ENCODE measurements at places on chromosomes 3 and 15.

DNA sequence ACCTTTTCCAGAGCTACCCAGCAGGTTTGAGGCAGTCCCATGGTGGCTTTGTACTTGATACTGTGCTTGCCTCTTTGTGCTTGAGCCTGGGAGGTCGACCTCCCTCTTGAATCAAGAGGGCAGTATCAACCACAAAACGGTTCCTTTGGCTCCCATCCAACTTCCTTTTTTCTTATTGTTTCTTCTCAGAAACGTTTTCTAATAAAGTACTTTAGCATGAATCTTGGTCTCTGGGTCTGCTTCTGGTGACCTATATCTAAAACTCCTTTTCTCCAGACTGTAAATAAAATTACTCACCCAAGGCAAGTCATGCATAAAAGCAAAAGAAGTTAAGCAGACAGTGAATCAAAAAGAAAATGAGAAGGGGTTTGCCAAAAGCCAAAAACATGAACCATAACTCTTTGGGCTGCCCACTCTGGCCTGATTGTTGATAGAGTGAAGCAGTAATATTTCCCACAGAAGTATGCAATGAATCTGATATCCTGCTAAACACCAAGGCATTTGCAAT lies 112.2 kb upstream of the SLC4A7 start:
- no peak for DNase-seq

DNA sequence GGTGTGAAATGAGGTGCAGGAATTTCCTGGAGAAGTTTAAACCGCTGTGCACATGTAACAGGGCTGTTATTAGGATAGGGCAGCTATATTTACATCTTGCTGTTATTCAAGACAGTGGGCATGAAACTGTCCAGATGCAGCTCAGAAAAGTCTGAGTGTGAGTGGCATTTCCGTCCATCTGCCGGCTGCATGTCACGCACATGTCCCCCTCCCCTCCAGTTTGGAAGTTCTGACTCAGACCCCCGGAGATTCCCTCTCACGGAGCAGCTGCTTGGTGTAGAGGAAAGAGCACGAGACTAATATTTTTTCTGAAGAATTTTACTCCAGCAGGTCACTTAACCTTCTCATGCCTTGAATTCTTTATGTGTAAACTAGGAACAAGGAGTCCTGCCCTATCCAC lies 69.8 kb downstream of the FEM1B start:
- DNase-seq: no peak

- DNase-seq: no peak
Measured at GRCh38 chr15:85671156-85671555, 123.6 kb downstream of the KLHL25 start.

- DNase-seq: no peak
Measured at GRCh38 chr3:126451511-126451910, 24.2 kb downstream of the ZXDC start.

DNA sequence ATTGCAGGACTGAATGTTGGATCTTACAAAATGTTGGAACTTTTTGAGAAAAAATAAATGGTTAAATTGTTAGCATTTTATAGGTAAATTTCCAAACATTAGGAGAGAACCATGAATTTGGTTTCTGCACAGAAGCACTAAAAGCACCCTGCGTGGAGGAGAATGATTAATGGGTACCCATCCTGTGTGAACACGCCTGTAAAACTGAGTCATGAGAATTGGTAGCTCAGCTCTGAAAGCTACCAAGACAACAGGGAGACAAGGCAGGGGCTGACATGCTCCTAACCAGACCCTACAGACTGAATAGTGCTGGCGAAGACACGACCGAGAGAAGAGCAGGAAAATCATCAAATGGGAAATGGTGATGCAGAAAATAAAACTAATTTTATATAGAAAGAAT lies 32.4 kb upstream of the MTMR10 start:
- no peak for DNase-seq

DNA sequence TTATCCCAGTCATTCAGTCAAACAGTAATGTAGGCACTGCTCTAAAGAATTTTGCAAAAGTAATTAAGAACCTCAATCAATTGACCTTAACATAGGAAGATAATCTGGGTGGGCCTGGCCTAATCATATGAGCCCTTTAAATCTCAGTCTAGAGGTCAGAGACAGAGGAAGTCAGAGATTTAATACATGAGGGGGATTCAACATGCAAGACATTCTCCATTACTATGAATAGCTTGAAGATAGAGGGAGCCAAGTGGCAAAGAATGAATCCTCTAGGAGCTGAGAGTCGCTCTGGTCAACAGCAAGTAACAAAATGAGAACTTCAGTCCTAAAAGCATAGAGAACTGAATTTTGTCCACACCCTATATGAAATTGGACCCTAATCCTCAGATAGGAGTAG lies 39.0 kb upstream of the MBNL1 start:
- DNase-seq: no peak

DNA sequence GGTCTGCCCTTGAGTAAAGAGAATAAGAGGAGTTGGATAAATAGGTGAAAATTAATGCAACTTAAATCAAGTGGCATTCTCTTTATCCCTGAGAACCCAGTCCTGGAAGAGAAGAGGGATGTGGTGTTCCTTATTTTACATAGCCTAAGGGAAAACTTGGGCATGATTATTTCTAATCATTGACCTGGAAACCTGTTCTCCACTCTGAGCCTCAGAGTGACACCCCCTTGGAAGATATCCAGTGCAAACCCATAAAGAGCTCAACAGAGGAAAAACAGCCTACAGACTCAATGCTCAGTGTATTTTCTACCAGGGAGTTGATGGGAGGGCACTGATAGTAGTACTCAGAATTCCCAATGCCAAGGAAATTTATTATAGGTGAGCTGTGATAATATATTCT lies 22.0 kb downstream of the SLC15A2 start:
- no peak for DNase-seq

- DNase-seq: peak; percentile 31
Measured at GRCh38 chr3:52195823-52196331, 2.1 kb upstream of the ALAS1 start.

DNA sequence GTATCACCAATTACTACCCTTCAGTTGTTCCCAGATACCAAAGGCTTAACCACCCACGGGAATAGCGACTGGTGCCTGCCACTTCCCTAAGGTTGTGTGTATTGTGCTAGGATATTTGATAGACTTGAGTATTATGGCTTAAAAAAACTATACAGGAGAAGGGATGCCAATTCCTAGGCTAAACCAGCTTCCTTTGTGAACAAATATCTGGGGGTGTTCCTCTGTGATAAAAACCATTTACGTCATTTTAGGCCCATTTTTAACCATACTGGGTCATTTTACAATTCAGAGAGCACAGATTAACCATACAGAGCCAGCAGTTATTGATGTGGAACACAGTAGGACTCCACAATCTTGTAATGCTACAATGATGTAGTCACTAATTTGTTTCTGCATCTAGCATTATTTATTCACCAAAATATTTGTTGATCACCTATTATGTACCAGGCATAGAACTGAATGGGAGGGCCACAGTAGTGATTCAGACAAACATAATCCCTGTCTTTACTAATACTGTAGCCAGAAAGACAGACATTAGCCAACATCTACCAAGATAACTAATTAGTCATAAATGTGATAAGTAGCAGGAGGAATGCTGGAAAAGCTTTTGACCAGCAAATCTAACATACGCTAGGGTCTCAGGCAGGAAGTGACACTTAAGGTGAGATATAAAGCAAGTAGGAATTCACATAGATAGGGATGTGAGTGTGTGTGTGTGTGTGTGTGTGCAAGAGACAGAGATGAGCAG lies 184.8 kb downstream of the MECOM start:
- no peak for DNase-seq

DNA sequence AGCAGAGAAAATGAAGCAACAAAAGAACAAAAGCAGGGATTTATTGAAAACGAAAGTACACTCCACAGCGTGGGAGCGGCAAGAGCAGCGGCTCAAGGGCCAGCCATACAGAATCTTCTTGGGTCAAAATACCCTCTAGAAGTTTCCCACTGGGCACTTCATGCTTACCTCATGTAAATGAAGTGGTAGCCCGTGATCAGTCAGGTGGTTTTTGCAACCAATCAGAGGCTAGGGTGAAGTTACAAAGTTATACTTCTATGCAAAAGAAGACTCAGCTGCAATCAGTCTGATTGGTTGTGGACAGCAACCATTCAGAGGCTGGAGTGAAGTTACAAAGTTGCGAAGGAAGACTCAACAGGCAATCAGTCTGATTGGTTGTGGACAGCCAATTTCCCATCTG lies 37.8 kb upstream of the TRH start:
- no peak for DNase-seq

DNA sequence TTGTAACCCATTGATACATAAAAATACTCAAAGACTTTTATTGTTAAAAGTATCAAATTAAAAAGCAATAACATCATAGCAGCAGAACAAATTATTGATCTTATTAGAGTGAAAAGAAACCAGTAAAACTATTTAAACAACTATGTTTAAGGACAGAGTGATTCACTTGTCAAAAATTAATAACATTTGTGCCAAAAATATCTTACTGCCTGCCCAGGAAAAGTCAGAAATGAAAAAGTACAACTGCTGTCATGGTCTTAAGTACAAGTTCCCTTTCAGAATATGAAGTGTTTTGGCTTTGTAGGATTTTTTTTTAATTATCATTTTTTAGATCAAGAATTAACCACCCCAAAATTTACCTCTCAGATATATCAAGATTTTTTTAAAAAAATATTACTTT lies 3.4 kb downstream of the IFT57 start:
- no peak for DNase-seq

DNA sequence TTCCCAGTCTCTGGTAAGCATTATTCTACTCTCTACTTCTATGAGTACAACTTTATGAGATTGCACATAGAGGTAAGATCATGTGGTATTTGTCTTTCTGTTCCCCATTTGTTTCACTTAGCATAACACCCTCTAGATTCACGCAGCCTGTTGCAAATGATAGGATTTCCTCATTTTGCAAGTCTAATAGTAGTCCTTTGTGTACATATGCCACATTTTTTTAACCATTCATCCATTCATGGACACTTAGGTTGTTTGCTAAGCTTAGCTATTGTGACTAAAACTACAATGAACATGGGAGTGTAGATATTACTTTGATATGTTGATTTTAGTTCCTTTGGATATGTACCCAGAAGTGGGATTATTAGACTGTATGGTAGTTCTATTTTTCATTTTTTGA lies 717.9 kb upstream of the ALCAM start:
- DNase-seq: no peak

GRCh38 chr15:39539973-39540558 lies 40.8 kb upstream of the THBS1 start:
- no peak for DNase-seq

GRCh38 chr15:23065836-23066235 lies 26.5 kb upstream of the TUBGCP5 start:
- DNase-seq: no peak

- no peak for DNase-seq
Measured at GRCh38 chr3:122353215-122353614, 28.2 kb downstream of the CSTA start.

GRCh38 chr3:18892756-18893155 lies 255.6 kb upstream of the KCNH8 start:
- DNase-seq: no peak

DNA sequence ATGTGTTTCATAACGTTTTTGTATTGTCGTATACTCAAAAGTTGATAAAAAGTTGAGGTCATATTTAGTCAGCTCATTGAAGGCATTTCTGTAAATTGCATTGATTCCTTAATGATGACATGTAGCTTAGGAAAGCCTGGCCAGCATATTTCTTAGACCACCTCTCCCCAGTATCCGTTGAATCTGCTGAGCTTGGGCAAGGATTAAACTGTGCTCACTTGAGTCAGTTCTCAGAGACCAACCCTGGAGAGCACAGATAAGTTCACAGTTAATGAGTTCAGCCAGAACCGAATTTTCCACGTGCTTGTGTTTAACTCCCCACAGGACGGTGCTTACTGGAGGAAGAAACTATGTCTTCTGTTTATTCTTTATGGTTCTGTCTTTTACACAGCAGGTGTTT lies 132.7 kb downstream of the SLC25A26 start:
- no peak for DNase-seq

DNA sequence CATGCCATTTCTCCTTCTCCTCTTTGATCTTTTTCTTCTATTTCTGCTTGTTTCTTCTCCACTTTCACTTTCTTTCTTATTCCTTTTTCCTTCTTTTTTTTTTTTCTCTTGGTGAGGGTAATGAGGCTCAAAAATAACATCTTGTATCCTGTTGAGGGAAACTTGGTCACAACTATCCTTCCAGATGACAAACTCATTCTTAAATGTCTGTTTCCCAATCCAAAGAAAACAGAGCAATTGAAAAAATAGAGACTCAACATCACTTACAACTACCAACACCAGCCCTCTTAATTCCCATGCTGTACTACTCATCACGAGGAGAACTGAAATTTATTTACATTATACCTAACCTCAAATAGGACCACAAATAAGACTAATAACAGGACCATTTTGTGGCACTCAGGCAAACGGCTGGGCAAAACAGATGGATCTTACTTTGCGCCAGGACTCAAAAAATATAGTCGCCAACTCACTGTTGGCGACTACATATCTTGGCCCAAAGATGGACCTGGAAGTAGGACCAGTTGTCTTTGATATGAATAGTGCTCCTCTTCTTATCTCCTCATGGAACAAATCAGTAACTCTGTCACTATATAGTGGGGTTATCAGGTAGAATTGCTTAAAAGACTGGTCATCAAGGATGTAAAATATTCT lies 343.9 kb downstream of the ZBTB20 start:
- no peak for DNase-seq

- DNase-seq: no peak
Measured at GRCh38 chr3:113791381-113791780, 44.5 kb downstream of the ATP6V1A start.

GRCh38 chr3:10638466-10638865 lies 133.1 kb upstream of the ATP2B2 start:
- DNase-seq: no peak

- no peak for DNase-seq
Measured at GRCh38 chr3:165643425-165643824, 193.8 kb downstream of the BCHE start.

GRCh38 chr3:57164657-57165573 lies at the start of gene IL17RD:
Gene IL17RD, minus strand, starts transcription at chr3:57165353. Its CDS starts 67 bp downstream, at chr3:57165286.
- DNase-seq: peak; percentile 87

GRCh38 chr3:7927015-7927414 lies 574.6 kb upstream of the LMCD1 start:
- DNase-seq: no peak

GRCh38 chr3:148829926-148830325 lies 2.3 kb downstream of the CPB1 start:
- no peak for DNase-seq

DNA sequence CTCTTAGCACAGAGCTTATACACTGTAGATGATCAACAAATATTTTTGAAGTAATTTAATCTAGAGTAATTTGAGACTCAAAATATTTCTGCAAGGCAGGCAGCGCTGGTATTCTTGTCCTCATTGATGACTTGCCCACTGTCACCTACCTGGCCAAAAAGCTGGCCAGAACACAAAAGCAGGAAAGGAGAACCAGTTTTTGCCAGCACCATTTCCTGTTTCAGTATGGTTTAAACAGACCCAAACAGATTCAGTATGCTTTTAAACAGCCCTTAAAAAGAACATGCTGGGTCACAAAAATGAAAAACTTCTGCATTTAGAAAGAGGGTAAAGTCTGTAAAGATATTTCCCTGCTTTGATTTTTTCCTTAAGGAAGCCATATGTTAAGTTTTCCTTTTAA lies 42.3 kb upstream of the ZNF280D start:
- no peak for DNase-seq

- no peak for DNase-seq
Measured at GRCh38 chr15:69096626-69097025, 63.8 kb upstream of the GLCE start.

Measured in left ventricle myocardium inferior (tissue), 1 donor.